ENCODE measurements at places on chromosomes 12 and 14. TPM values are rescaled to one million over a fixed set of nuclear protein-coding genes. Genes with fewer than 3 reads are reported as not detected.

DNA sequence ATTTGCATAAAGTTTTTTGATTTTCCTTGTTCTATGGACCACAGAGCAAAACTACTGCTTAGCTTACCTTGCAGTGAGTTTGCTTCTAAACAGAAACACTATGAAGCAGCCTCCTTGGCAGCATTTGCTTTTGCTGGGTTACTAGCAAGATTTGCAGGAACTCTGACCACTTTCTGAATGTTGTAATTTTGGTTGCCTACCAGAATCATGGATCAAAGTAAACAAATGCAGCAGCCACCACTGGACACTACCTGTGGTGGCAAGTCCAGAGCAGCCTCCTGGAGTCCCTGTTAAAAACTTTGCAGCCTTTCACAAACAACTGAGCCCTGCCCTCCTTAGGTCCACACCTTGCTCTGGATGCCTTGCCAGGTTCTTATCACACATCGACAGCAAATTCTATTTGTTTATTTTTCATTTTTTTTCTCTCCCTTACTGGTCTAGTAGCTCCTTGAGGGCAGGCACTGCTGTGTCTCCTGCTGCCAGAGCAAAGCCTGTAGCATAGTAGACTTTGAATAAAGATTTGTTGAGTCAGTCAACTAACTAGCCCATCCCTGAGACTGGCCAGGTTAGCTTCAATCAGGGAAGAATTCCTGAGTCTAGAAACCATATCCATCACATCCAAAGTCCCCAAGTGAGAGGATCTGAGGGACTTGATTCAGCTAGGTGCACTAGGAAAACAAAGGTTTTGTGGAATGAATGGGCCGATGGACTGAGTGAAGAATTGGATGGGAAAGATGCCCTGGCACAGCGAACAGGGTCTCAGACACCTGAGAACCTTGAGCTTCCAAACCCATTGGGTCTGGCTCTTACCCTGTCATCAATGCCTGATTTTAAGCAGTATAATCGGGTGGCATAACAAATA, 5.7 kb downstream of the TTC6 start:
- no peak for DNase-seq

PTCSC3 gene
- not detected for polyA plus RNA-seq

- DNase-seq, result no peak
These were observed 64.1 kb upstream of the PPP4R3A start for GRCh38 chr14:91573894-91574837.

- DNase-seq, result no peak
These were observed 62.3 kb downstream of the R3HDM2 start for GRCh38 chr12:57368349-57369095.

DNA sequence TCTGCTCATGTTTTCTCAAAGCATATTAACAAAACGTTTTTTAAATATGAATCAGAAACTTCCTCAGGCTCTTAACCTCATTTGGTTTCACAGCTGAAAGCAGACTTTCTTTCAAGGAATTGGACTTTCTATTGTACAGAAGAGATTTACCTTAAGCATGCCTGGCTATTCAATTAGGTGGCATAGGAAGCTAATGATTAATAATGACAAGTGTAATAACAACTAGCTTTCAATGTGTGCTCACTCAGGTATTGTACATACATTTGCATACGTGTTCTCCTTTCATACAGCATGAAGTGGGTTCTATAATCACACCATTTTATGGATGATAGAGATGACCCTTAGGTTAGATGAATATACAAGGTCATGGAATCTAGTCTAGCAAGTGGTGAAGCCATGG, 115.7 kb downstream of the ANO6 start:
- DNase-seq, result no peak

- no peak for DNase-seq
These were observed 22.4 kb downstream of the OR10G2 start for GRCh38 chr14:21612324-21612723.

KRT4 gene
- polyA plus RNA-seq, result not detected

CCDC85C gene
- polyA plus RNA-seq, result not detected

ACAD10 gene
- 9.4 TPM for polyA plus RNA-seq

WDHD1 gene
- 0.30 TPM for polyA plus RNA-seq

DNA sequence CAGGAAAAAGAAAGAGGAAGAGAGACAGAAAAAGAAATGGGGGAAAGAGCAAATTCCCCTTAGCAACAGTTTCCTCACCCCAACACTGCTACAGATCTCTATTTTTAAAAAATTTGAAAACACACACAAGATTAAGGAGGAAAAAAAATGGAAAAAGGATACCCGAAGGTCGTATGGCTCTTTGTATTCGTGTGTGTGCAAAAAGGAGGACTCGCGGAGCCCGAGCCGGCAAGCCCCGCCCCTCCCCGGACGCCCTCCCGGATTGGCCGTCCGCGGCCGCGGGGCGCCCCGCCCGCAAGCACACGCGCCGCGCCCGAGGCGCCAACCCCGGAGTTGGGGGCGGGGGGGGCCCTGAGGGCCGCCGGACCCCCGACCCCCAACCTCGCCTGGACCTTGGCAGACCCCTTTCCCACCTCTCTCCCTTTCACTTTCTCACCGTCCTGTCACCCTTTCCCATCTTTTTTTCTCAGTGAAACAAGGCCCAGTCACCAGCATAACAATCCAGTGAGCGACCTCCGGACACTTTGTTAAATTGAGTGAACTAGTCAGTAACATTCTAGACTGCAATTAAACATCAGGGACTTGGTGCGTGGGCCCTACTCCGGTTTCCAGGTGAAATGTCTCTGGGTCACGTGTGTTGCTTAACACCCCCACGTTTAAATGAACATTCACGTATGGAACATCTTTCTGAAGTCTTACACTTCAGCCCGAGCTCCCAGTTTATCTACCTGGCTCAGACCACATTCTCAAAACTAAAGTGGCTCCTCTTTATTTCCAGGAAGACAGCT, at the start of gene C14orf93:
Gene C14orf93, minus strand, starts transcription at position 205 of the 788 bp plus-strand sequence. CDS start 11,120 bp downstream, outside the sequence.
- peak; percentile 55 for DNase-seq

TRAFD1 gene
- polyA plus RNA-seq, result 83.6 TPM

SPTB gene
- polyA plus RNA-seq, result not detected

GRCh38 chr14:54730156-54730961, 163.4 kb downstream of the SAMD4A start:
- peak; percentile 68 for DNase-seq

GRCh38 chr14:77082356-77082755, 15.7 kb upstream of the CIPC start:
- DNase-seq, result no peak

DNA sequence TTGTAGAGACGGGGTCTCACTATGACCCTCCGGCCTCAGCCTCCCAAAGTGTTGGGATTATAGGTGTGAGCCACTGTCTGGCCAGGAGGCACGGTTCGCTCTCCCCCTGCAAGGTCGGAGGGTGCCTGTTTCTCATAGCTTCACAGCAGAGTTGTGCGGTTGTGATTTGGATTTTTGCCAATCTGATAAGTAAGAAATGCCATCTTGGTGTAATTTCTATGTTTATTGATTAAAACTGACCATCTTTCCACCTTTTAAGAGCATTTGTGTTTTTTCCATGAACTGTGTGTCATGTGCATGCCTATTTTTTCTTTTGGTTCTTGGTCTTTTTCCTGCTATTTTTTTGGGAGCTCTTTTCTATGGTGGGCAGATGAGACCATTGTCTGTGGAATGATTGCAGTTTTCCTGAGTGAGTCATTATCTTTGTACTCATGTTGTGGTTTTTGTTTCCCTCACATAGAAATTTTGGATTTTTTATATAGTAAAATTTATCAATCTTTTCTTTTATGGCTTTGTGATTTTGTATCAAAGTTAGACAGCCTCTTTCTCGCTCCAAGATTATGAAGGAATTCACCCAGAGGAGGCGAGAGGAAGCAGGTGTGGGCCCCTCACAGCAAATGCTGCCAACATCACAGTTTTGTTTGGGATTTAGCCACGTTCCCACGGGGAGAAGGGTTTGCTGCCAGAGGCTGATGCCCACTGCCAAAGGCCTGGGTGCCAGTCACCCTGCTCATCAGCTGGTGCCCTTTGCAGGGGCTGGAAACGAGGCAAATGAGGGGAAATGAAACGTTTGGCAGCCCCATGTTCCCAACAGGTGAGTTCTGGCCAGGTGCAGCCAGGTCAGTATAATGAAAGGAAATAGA, 47.2 kb downstream of the RFX4 start:
- DNase-seq, result no peak

GRCh38 chr14:28831126-28831525, 64.5 kb downstream of the FOXG1 start:
- DNase-seq, result no peak

SERPINA5 gene
- polyA plus RNA-seq, result not detected

GRCh38 chr12:64034901-64035576, 187.1 kb downstream of the KICS2 start:
- DNase-seq, result no peak

HCFC2 gene
- polyA plus RNA-seq, result 3.3 TPM

- peak; percentile 74 for DNase-seq
These were observed 197.2 kb upstream of the PLEKHG7 start for GRCh38 chr12:92505254-92506231.

DNA sequence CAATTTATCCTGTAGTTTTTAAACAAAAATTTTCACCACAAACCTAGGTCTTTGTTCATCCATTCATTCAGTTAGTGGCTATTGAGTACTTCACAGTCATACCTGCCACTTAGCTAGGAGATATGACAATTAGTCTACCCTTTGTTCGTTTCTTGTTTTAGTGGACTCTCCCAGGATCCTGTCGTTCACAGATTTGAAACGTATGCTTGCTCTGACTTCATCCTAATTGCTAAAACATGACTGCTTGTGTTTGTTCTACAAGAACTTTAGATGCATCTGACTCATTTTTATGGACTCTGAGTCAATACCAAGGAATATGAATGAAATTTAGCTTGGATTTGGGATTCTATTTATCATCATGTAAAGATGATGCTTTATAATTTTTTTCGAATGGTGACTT, 69.5 kb downstream of the TBC1D30 start:
- DNase-seq, result no peak

CCDC60 gene
- polyA plus RNA-seq, result not detected

DNA sequence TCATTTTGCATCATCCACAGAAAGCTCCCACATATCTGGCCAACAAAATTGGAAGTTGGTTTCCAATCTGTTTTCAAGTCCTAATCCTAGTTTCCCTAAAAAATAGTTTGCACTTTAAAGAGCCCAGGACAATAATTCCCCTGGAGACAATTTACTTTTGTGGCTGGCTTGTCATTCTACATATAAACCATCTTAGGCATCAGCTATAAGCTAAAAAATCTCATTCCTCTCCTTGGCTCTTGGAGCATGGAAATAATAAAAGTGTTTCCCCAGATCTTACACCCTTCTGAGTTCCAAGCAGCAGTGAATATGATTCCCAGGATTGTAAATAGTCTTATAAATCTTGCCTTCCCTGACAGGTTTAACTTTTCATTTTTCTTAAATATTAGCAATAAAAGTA, 89.1 kb upstream of the NUDT4 start:
- DNase-seq, result no peak

GRCh38 chr14:26281280-26281998, 316.4 kb downstream of the NOVA1 start:
- DNase-seq, result no peak

- DNase-seq, result peak; percentile 95
These were observed 10.9 kb downstream of the EVL start for GRCh38 chr14:100076133-100076532.

KICS2 gene
- 3.5 TPM for polyA plus RNA-seq

- DNase-seq, result no peak
These were observed 162.8 kb downstream of the MON2 start for GRCh38 chr12:62629413-62629812.

Data from CD14-positive monocyte (primary cell).